Esophagus squamous epithelium (tissue), 5 donors: ENCODE measurements at places on chromosomes 3 and 15.

DNA sequence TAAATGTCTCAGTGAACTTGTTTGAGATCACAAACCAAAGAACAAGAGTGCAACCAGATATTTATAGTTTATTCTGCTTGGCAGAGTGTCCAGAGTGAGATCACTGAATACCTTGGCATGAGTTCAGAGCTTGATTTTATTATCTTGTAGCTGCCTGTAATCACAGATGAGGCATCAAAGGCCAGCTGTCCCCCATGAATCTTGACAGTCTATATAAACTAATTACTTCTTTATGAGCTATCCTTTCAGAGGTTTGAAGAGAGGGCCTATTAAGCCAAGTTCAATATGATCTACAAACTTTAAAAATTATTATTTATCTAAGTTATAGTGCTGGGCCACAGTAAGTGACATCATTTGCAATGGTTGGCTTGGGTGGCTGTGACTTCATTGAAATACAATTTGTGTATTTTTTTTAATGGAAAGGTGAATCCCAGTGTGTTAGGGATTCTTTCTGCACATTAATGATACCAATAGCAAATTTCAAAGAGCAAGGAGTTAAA, 251.5 kb downstream of the CLSTN2 start:
- no peak for DNase-seq

- DNase-seq: no peak
Observed at GRCh38 chr3:53534676-53535400, 40.4 kb downstream of the CACNA1D start.

DNA sequence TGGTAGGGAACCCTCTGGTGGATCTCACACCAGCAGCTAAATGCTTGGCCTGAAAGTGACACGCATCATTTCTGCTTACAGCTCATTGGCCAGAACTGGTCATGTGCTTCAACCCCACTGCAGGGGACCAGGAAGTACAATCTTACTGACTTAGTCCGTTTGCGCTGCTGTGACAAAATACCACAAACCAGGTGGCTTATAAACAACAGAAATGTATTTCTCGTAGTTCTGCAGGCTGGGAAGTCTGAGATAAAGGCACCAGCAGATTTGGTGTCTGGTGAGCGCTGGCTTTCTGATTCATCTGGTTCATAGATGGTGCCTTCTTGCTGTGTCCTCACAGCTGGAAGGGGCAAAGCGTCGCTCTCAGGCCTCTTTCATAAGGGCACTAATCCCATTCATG, 77.4 kb upstream of the SELENOK start:
- DNase-seq: no peak

DNA sequence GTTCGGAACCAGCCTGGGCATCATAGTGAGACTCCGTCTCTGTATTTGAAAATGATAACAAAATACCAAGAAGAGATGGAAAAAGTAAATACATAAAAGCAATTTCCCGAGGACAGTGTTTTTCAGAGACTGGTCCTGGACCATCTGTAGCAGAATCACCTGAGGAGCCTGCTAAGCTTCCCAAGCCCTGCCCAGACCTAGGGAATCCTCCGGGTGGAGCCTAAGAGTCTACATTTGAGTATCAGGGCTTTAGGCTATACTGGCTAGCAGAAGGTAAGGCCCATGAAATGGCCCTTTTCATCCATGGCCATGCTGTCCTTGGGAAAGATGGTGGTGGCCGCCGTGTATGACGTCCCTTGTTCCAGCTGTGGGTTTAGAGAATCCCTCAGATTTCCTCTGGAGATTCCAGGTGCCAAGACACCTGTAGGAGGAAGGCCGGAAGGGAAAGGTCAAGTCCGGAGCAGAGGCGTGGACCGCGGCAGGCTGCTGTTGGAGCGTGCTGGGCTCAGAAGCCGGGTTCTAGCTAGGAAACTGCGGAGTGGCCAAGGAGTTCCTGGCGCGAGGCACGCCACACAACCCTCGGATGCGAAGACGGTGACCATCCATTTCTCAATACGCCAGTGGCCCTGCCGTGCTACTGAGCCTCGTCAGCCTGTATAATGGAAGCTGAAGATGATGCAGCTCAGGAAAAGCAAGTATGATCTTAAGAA, 50.9 kb downstream of the TMEM44 start:
- no peak for DNase-seq

DNA sequence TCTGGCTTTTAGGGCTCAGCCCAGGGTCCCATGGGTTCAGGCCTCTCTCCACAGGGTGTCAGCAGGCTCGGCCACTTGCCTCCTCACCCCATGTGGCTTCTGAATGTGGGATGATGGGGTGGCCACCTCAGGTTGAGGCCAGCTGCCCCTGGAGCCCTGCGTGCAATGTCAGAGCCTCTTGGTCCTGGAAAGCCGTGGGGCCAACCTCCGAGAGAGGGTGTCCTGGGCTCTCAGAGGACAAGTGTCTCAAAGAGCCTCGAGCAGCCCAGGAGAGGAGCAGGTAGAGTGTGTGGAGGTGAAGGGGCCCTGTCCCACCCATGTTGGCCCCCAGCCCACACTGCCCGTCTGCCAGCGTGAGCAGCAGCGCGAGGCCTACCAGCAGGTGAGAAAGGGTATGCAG, 86.0 kb downstream of the PLXNA1 start:
- DNase-seq: no peak

DNA sequence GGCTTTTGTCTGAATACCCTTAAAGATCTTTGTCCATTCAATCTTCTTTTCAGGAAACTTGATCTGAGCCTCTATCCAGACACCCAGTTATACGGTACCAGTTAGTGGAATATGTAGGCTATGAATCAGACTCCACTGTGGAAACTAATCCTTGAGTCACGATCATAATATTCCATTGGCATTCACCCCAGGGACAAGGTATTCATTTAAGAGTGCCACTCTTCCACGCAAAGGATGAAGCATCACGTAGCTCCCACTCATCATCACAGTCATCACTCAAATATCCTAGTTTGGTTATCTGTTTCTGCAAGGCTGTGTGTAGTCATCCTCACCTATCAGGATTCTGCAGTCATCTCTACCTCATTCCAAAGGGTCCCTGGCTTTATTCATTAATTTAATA, 85.6 kb downstream of the NEDD4 start:
- no peak for DNase-seq

DNA sequence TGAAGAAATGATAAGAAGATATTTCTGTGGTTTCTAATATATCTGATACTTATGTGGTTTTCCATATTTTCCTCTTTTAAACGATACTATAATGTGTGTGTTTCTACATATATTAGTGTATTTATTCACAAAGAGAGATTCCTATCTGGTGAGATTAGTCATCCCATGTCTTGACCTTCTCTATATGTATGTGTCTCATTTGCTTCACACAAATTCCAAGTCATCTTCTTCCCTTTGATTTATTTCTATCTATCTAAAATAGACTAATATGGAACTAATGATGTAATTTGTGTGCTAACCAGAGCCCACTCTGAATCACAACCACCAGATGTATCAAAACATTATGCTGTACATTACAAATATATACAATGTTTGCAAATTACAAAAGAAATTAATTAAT, 154.7 kb upstream of the KCNMB2 start:
- no peak for DNase-seq

GRCh38 chr3:53999725-54000124, 108.1 kb upstream of the SELENOK start:
- DNase-seq: no peak

GRCh38 chr15:37793851-37794250, 140.6 kb upstream of the TMCO5A start:
- no peak for DNase-seq

GRCh38 chr3:12349895-12350811, 61.3 kb downstream of the PPARG start:
- DNase-seq: no peak

DNA sequence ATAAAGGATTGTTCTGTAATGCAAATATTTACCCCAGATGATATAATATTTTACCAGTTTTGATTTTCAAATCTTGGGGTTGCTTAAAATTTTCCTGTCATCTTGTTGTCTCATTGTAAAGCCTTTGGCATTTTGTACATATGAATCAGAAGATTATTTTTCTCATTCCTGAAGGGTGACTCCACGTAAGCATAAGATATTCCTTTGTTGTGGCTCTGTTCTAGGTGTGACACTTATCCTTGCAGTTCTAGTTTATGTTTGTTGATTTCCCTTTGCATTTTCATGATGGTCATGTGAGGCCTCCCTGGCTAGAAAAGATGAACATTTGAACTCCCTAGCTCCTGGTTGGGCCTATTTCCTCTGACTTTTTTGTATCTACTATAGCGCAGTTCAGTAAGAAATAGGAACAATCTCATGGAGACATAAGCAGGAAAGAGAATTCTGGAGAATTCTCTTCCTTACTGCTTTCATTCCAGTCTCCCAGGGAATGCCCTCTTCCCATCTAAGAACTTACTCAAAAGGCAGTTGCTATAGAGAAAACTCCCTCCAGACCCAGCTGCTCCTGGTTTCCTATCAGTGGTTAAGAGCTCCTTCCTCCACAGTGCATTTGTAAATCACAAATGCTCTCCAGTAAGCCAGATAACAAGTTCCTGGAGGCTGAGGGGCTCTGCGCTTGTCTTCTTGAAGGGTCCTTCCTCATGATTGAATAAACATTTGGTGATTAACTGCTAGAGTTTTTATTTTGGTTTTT, 124.7 kb downstream of the WNT5A start:
- DNase-seq: no peak

DNA sequence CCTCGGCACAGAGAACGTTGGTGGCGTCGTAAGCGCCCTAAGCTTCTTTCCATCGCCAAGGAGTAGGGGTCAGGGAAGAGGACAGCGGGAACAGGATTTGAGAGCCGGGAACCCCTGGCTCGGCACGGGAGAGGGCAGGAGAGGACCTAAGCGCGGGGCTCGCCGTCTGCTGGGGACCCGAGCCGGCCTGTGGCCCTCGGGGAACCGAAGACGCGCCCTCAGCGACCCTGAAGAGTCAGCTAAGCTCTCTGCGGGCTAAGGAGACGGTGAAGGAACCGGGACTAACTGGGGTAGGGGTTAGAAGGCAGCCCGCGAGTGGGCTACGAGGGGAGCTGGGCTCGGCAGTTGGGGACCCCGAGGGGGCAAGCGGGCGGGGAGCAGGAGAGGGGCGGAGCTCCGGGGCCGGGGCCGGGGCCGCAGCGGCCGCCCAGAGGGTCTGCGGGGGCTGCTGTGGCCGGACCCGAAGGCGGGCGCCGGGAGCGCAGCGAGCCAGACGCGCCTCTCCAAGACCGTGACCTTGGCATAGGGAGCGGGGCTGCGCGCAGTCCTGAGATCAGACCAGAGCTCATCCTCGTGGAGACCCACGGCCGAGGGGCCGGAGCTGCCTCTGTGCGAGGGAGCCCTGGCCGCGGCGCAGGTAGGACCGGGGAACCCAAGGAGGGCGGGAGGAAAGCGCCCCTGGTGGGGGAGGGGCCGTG, 574 bp downstream of the CASR start:
- DNase-seq: no peak

DNA sequence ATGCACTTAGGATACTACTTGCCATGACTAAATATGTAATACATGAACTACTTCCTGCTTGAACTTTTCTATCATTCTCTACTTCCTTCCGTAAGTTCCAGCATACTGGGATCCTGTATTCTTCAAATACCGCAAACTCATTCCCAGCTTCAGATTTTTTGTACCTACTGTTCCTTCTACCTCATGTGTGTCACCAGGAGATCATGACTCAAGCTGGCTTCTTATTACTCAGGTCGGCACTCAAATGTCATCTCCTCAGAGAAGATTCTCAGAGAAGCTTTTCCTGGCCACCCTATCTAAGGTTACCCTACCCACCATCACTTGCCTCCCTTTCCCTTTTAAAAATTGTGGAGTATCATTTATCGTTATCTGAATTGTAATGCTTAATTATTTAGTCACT, 66.7 kb downstream of the RFX7 start:
- DNase-seq: no peak

DNA sequence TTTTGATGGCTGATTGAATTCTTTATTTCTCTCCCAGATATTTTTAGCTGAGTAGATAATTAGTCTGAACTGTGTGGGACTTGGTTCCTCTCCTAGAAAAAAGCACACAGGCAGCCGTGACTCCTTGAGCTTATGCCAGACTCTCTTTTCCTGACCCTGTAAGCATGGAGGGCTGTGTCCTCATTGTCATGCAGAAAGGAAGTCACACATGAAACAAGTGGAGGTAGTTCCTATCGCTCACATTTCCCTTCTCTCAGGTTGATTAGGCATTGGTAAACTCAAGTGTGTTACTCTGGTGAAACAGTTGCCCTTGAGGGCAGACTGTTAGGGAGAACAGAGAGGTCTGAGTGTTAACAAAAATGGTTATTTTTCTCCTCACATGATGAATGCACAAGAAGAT, 6.3 kb upstream of the RTP4 start:
- no peak for DNase-seq

DNA sequence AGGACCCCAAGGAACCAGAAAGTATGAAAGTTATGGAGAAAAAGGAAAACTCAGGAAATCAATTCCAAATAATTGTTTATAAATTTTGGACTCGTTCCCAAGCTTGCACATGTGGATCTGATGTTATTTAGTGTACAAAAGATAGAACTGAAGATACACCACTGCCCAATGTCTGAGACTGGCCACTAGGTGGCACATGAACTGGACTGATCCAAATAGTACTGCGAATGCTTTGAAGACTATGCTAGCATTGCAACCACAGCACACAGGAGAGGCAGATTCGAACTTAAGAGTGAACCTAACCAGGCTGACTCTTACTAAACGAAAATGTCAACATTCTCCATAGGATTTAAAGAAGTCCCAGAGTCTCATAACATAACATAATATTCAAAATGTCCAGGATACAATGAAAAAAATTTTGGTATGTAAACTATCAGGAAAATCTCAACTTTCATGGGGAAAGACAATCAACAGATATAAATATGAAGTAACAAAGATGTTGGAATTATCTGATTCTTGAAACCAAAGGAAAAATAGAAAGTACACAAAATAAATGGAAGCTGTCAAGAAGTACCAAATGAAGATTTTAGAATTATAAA, 596.7 kb downstream of the FGF12 start:
- DNase-seq: no peak

- no peak for DNase-seq
Observed at GRCh38 chr3:9749296-9749644, 482 bp upstream of the OGG1 start.

GRCh38 chr3:188217726-188218125, 63.8 kb downstream of the LPP start:
- DNase-seq: no peak

- DNase-seq: no peak
Observed at GRCh38 chr15:101051291-101052030, 132.3 kb downstream of the LRRK1 start.

GRCh38 chr3:94249491-94250079, 186.7 kb downstream of the NSUN3 start:
- DNase-seq: no peak

GRCh38 chr3:118636841-118637240, 397.8 kb downstream of the IGSF11 start:
- no peak for DNase-seq

GRCh38 chr3:160842021-160843005, 86.3 kb downstream of the PPM1L start:
- no peak for DNase-seq
